Left cardiac atrium (tissue), 4 donors: ENCODE measurements at places on chromosomes 6 and 20. TPM values are rescaled to one million over a fixed set of nuclear protein-coding genes. Genes with fewer than 3 reads are reported as not detected.

- no peak for DNase-seq
Observed at GRCh38 chr6:2918936-2919335, 15.8 kb upstream of the SERPINB9 start.

The IMPG1 gene
- total RNA-seq = not detected

GRCh38 chr6:170112583-170112860, 178.4 kb downstream of the DLL1 start:
- no peak for DNase-seq

The TMC2 gene
- total RNA-seq = not detected

GRCh38 chr6:36128073-36128472, 2.2 kb upstream of the MAPK13 start:
- DNase-seq = no peak

DNA sequence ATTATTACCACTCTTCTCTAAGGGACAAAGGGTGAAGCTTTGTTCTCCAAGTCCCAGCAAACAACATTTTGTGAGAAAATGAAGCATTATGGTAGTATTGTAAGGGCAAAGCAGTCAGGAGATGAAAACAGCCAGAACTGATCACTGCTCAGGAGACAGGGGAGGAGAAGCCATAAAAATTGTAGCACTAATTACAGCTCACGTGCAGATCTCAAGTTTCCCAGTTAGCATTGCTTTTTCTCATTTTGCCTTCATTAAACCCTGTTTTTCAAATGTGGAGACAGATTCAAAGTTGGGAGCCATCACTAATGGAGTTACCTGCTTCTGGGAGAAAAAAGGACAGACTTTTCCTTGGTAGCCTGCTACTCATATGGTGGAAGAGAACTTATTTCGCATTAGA, 210.9 kb upstream of the PDE10A start:
- no peak for DNase-seq

The NOX3 gene
- total RNA-seq = not detected

GRCh38 chr6:165110860-165111259, 198.5 kb downstream of the C6orf118 start:
- DNase-seq = no peak

The AARS2 gene
- total RNA-seq = 9.6 TPM

DNA sequence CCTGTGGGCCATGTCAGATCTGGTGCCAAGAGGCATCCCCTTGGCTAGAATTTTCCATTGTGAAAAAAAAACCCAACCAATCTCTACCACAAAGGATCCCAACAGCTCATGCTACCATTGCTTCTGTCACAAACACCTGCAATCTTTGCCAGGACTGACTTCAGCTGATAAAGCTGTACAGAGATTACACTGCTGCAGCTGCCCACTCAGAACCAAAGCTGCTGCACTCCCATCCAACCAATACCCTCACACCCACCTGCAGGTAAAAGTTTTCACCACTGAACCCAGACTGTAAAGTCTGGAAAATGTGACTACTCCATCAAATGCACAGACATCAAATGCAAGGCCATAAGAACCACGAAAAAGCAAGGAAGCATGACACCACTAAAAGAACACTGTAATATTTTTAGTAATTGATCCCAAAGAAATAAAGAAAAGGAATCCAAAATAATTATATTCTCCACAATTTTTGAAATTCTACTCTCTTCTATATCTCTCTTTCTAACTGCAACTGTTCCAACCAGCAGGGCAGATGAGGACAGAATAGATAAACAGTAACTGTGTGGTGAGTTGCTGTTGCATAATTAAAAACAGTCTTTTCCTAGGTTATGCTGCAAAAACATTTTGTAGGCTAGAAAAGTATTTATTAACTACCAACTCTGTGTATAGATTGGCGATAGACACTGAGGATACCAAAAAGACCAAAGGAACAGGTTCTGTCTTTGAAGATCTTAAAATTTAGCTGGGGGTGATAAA, 128.0 kb upstream of the MCHR2 start:
- DNase-seq = no peak

GRCh38 chr6:149334201-149334600, 16.7 kb downstream of the TAB2 start:
- DNase-seq = no peak

The POFUT1 gene
- total RNA-seq = 28.6 TPM

- no peak for DNase-seq
Observed at GRCh38 chr6:80991316-80991715, 761.2 kb downstream of the TENT5A start.

DNA sequence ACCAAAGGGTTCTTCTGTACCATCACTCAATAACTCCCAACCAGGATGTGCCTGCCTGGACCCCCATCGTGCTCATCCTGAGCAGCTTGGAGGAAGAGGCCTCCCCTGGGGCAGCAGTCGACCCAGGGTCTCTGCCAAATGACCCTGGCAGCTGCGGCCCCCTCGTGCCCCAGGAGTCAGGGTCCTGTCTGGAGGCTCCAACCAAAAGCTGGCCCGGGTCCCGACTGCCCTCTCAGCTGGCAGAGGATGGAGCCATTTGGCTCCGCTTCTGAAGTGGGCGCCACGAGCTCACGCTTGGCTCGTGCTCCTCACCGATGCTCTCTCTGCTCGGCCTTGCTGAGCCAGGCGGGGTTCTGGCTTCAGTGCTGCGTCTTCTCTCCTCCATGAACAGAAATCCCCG, 56.8 kb downstream of the TFAP2C start:
- no peak for DNase-seq

DNA sequence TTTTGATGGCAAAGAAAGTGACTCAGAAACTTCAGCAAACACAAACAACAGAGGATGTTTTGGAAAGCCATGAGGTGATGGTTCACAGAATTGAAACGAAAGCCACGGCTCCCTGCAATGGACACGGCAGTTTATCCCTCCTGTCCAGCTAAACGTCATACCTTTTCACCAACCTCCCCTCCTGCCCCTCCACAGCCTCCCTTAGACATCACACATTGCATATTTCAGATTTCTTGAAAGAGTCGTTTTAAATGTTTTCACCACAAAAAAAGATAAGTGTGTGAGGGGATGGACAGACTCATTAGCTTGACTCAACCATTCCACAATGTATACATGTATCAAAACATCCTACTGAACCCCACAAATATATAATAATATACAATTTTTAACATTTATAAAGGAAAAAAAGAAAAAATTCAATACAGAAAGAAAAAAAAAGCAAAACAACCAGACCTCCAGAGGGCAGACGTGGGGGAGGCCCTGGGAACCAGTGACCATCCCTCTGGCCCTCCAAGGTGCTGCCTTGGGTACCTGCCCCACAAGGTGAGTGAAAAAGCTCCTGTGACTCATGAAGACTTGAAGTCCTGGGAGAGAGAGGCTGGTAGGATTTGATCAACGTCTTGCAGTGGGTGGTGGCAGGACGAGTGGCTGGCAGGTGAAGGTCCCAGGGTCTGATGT, 117.2 kb upstream of the THBS2 start:
- DNase-seq = no peak

The C20orf96 gene
- 5.5 TPM for total RNA-seq

DNA sequence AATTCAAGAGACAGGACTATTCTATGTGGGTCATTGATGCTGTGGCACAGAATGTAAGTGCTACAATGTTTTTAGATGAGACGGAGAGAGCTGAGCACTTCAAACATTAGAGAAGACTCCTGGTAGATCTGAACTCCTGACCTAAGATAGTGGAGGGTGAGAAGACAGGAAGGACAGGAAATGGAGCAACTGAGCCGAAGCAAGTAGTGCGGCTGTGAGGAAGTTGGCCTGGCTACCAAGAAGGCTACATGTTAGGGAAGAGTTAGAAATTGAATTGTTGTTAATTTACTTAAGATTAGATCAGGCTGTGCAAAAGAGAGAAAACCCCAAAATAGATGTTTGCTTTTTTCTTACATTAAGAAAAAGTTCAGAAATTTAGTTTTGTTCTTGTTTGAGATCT, 14.4 kb upstream of the MLIP start:
- DNase-seq = no peak

DNA sequence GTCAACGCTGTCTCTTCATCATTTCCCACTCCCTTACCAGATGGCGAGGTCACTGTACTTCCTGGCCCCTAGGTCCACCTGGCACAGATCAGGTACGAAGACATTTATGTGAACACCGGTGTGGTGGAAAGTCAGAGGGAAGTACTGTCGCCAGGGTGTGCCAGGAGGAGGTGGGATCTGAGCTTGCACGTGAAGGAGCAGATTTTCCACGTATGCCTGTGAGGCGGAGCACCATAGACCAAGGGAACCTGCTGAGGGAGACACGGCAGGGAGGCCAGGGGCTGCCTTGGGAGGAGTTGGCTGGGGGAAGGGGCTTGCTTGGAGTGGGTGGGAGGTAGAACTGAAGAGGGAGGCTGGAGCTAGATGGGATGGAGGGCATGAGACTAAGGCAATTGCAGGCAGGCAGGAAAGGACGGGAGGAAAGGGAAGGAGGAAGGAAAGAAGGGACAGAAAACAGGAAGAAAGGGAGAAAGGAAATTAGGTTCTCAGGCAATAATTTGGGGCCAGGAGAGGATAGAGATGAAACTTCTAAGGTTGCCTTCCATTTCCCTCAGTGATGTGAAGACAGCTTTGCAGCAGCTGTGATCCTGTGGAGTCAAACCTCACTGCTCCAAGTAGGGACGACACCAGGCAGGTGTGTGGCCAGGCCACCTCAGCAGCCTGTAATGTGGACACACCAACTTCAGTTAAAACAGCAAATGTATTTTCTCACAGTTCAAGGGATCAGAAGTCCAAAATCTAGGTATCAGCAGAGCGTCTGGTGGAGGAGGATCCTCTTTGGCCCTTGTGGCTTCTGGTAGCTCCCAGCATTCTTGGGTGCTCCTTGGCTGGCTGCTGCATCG, 46.8 kb downstream of the CHMP4B start:
- DNase-seq = no peak

The C4A gene
- total RNA-seq = 199 TPM

DNA sequence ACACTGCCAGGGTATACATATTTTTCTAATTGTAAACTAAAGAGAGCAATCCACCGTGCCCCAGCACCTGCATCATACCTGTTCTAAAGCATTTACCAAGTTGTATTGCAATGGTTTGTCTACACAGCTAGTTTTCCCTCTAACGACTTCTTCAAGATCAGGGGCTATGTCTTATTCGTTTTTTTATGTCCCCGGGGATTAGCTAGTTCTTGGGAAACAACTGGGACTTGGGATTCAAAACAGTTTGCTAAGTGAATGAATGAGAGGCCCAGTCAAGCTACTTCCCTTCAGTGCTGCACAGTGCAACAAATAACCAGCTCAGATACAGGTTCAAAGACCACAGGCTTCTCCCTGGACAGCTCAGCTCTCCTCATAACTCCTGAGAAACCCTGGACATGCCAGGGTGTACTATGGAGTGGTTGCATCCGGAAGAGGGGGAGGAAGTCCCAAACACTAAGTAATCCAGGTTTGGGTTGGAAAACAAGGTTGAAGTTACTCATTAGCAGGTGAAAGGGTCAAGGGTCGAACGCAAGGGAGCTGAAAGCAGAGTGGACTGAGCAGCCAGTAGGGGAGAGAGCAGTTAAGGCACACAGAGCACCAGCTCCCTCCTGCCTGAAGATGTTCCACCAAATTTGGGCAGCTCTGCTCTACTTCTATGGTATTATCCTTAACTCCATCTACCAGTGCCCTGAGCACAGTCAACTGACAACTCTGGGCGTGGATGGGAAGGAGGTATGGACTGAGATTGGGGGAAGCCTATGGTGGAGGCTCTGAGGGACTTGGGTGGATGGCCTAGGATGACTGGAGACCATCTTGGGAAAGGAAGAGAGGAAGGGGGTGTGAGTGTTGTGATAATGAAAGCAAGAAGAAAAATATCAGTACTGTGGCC, at the start of gene APOM:
APOM (plus strand) TSS at position 546 of the 889 bp plus-strand sequence; CDS start at position 619, 73 bp downstream.
- no peak for DNase-seq

GRCh38 chr6:111076024-111076695, 11.1 kb upstream of the SLC16A10 start:
- no peak for DNase-seq

DNA sequence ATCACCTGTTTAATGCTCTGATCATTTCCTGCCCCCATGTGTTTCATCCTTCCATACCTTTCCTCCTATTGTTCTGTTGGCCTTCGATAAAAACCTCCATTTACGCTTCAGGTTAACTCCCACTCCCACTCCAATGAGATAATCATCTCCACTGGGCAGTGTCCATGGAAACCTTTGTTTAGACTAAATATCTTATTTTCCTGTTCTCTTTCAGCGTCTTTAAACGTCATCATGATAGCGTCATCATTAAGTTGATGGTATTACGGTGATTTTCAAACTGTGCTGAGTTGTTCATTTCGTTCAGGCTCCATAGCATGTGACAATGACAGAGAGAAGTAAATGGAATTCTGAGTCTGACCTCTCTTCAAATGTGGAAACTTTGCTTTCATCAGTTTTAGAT, 970.5 kb upstream of the SLC35B3 start:
- no peak for DNase-seq

- DNase-seq = no peak
Observed at GRCh38 chr6:124073021-124073420, 269.4 kb downstream of the NKAIN2 start.

- DNase-seq = no peak
Observed at GRCh38 chr6:134123666-134124208, 71.3 kb upstream of the SLC2A12 start.

The COL11A2 gene
- total RNA-seq = 0.94 TPM

GRCh38 chr20:9367746-9368145, 146.6 kb upstream of the LAMP5 start:
- no peak for DNase-seq

GRCh38 chr6:153086225-153086990, 44.7 kb downstream of the RGS17 start:
- no peak for DNase-seq

DNA sequence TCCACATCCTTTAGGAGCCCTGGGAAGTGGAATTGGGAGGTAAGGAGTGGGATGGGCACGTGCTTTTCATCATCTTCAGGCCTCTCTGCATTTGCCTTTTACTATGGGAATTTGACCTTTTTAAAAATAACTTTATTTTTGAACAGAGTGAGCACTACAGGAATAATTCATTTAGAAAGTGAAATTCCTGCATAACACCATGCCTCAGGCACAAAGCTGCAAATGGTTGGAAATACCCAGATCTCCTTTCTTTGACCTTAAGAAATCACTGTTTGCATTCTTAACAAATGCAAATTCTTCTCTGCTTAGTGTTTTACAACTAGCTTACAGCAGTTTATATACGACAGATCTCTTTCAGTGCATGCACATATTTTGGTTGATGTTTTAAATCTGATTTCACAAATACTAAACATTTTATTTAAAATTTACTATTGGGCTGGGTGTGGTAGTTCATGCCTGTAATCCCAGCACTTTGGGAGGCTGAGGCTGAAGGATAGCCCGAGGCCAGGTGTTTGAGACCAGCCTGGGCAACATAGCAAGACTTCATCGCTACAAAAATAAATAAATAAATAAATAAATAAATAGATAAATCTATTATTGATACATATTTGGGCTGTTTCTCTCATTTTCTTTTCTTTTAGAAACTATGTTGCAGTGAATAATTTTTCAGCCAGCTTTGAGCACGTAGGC, 24.5 kb downstream of the CST8 start:
- no peak for DNase-seq

- DNase-seq = no peak
Observed at GRCh38 chr20:63697357-63697867, 960 bp downstream of the TNFRSF6B start.

GRCh38 chr6:74871757-74872156, 334.1 kb downstream of the COL12A1 start:
- DNase-seq = no peak
